Stimulated activated memory B cell treated with anti-CD40 and anti-IgM and Interleukin-4, amounts not matched to agents 10 μg/mL and 1 μg/mL and 100 μg/mL, for 72 hours (primary cell): ENCODE measurements at places on chromosomes 12 and 14.

GRCh38 chr14:90674043-90674670, 142.1 kb downstream of the TTC7B start:
- no peak for ATAC-seq

DNA sequence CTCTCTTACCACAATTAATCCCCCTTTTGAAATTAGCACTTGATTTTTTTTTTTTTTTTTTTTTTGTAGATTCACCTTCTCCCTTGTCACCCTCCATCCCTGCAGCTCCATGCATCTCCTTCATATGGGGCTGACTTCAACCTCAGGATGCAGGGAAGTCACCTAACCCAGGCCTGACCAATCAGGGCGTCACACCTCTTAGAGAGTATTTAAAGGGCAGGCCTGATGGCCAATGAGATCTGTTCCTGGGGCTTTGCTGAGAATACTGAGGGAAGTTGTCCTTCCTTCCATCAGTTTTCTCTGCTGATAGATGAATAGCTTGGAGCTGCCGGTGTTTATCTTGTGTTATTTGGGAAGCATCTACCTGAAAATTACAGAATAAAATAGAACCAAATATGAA, 1104.7 kb upstream of the TMEM132C start:
- no peak for ATAC-seq

DNA sequence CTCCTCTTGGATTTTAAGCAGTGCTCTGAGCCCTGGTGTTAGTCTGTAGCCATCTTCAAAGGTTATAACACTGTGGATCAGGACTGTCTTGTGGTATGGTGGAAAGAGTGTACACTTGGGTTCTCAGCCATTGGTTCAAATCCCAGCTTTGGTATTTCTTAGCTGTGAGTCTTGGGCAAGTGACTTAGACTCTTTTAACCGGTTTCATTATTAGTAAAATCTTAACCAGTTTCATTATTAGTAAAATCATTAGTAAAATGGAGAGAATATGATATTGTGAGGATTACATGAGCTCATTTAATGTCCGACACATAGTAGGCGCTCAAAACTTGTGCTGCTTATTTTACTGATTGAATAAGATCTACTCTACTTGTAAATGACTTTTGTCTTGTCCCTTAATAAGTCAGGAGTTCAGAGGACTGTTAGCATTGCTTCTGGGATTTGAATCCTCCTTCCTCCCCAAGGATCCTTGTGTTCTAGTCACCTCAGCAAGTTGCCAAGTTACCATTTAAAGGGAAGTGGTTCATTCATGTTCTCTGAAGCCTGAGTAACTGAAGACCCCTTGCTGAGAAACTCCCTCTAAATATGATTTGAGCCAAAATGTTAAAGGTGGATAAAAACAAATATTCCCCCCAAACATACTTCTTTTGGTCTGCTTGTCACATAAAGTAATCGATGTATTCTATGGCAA, 12.4 kb downstream of the TTLL5 start:
- ATAC-seq, result peak; percentile 54

- ATAC-seq, result peak; percentile 91
These were observed 6.8 kb upstream of the RASAL1 start for GRCh38 chr12:113142173-113142885.

GRCh38 chr12:52389313-52390207, 4.1 kb upstream of the KRT84 start:
- ATAC-seq, result no peak

GRCh38 chr14:51369814-51370213, 129.8 kb downstream of the TMX1 start:
- ATAC-seq, result no peak

- ATAC-seq, result no peak
These were observed 126.4 kb upstream of the FOXN3 start for GRCh38 chr14:89543425-89543790.

DNA sequence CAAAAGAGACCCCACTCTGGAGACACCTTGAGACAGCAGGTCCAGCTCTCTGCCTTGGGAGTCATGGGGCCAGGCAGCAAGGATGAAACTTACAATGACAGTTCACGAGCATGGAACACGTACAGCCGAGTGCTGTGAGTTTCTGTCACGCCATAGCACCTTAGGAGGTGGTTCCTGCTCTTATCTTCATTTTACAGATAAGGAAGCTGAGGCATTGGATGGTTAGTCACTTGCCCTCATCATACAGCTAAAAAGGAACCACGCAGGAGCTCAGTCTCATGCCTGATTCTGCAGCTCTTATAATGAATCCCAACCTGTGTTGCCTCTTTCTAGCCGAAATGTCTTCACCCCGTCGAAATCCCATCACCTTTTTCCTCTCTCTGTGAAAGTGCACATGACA, 39.9 kb downstream of the C14orf132 start:
- no peak for ATAC-seq

DNA sequence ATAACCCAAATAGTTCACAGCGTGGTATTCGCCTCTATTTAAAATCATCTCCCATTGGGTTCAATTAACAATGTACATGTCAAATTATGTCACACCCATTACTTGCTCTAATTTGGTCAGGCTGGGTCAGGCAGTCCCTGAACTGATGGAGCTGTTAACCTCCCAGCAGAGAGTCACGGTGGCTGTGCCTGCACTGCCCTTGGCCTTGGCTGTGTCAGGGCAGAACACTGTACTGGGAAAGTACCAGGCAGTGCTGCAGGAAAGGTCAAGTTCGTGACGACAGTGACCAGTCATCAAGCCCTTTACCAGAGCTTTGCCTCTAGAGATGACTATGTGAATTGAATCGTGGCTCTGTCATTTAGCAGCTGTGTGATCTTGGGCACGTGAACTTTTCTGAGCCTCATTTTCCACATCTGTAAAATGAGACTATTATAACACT, 100.0 kb downstream of the ARF6 start:
- ATAC-seq, result peak; percentile 98

DNA sequence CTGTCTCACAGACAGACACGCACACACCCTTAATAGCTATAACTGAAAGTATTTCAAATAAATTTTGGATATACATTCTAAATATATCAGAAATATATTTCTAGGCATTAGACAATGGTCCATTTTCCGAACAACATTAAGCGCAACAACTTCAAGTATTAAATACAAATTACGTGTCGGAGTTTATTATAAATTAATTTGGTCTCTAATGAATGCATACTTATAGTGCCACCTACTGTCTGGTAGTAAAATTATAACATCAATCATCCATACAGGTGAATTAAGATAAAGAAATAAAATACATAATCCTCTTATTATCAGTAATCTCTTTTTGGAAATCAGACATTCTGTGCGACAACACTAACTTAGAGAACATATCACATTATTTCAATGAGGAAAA, 27.2 kb upstream of the CMAS start:
- no peak for ATAC-seq

- ATAC-seq, result peak; percentile 86
These were observed 36.3 kb upstream of the NPFF start for GRCh38 chr12:53543539-53543938.

DNA sequence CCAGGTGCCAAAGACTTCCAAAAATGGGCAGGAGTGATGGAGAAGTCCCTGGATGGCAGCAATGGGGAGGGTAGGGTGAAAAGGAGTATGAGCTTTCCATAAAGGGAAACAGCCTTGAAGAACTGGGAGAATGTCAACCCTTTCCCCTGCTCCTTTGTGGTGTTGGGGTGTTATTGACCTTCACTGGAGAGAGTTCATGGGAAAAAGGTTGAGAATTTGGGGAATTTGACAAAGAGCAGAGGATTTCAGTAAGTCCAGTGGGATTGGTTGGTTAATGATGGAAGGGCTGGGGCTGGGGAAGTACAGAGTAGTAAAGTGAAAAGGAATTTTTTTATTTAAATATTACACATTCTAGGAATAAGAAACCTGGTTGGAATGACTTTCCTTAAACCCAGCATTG, 116.6 kb downstream of the ERC1 start:
- ATAC-seq, result no peak

DNA sequence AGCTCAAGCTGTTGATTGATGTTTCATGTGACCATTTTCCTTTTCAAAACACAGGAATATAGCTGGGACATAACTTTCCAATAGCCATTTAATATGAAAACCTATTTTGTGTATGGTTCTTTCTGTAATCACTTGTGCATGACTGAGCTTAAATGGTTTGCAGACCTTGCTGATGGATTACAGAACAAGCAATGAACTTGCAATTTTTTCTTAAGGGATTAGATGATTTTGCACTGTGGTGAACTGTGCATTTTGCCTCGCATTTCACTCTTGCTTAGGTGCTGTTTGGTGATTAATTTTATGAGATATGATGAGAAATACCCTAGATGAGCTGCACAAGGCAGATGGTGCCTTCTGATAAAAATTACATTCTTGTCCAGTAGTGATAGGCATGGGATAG, 419.0 kb upstream of the FBXO33 start:
- no peak for ATAC-seq

GRCh38 chr12:16618256-16618655, 12.3 kb upstream of the LMO3 start:
- ATAC-seq, result no peak

DNA sequence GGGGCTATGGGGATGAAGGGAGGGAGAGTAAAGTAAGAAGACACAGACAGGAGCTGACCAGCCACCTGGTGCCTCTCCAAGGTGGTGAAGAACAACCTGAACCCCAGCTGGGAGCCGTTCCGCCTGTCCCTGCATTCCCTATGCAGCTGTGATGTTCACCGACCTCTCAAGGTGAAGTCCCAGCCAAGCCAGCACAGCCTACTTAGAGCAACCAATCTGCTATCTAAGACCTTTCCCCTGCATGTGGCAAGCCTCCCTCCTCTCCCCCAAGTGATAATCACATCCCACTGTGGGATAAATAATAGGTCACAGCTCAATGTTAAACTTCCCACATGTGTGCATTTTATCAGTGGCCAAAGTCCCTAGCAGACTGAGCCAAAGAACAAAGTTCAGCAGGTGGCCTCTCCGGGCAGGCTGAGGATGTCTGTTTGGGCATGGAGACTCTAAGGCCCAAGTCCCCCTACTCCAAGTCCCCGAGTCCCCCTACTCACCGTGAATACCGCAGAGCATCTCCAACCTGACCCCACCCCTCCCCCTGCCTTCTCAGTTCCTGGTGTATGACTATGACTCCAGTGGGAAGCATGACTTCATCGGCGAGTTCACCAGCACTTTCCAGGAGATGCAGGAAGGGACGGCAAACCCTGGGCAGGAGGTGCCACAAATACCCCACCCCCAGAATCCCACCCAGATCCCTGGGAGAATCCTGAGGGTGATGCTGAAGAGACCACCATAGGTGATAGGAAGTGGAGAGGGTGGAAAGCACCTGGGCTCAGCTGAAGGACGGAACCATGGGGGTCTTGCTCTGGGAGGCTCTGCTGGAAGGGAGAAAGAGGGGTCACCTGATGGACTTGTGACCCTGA, 3.5 kb downstream of the CPNE6 start:
- peak; percentile 7 for ATAC-seq

GRCh38 chr12:46841891-46842290, 16.1 kb upstream of the SLC38A4 start:
- ATAC-seq, result no peak

- ATAC-seq, result no peak
These were observed 14.0 kb downstream of the SRSF5 start for GRCh38 chr14:69780952-69781351.

- peak; percentile 47 for ATAC-seq
These were observed 51.2 kb downstream of the ARMH4 start for GRCh38 chr14:58100735-58101368.

DNA sequence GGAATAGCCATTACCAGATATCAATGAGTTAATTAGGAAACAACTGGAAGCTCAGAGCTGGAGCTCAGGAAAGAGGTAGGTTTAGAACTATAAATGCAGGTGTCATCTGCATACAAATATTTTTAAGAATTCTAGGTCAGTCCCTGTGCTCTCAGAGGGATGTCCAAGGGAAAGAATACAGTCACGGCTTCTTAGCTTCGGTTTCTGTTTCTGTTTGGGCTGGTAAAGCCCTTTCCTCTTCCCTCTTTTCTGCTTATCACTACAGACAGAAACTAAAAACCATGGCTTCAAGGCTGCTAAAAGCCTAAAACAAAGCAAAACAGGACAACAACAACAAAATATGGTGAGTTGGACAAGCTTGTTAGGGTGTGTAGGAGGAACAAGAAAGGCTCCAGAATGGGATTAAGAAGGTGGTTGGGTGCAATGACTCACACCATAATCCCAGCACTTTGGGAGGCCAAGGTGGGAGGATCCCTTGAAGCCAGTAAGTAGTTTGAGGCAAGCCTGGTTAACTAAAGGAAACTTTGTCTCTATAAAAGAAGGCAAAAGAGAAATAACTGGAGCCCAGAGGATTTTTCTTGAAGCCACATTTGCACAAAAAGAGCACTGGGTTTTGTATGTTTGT, 113.0 kb downstream of the SEC23A start:
- no peak for ATAC-seq

DNA sequence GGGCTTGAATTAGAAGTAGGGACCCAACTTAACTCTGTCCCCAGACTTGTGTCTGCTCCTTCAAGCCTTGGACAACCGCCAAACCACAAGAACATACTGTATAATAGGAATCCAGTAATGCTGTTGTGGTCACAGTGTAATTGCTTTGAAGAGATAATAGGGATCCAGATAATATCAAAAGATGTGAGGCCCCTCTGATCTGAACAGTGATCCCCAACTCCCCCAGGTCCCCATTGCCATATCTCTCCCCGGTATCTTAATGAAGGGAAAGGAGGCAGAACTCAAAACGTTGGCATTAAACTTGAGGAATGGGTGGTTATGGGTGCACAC, 8.5 kb upstream of the PLEKHH1 start:
- no peak for ATAC-seq

DNA sequence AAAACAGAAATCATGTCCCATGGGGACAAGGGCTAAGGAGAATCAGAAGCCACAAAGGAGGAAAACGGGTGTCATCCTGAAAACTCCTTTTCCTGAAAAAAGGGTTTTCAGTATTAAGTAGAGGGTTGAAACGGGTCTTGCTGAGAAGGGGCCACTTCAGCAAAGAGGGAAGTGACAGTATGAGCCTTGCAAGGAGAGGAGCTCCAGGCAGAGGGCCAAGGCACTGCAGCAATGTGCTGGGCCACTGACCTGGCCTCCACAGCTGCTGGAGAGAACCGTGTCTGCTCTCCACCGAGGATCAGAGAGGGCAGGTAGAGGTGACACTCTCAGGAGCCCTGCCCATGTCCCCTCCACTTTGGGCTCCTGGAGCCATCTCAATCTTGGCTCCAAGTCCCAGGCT, 103.3 kb downstream of the NCOR2 start:
- no peak for ATAC-seq

DNA sequence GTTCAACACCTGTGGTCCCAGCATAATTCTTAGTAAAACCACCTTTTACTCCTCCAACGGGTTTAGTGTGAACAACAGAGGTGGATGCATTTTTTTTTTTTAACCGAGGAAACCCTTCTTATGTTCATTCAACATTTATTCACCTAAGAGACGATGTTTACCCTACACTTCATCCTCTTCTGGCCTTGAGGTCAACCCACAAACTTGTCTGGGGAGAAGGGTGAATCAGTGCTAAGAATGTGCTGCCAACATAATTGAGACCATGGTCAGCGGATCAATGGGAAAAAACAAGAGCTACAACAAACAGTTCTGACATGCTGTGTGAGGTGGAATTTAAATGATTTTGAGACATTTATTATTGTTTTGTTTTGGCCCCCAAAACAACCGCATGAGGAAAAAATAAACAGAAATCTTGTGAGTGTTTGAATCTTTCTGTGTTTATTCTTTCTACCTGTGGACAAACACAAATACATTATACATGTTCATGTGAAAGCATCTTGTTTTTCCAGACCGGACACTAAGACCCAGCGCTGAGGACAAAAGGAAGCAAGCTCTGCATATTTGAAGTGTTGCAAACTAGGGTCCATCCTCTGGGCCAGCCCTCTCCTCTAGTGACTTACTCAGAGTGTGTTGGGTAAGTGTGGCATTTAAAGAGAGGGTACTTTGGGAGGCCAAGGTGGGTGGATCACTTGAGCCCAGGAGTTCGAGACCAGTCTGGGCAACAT, 5.1 kb upstream of the USP30 start:
- ATAC-seq, result no peak
